ENCODE measurements at places on chromosomes 1 and 21.

- DNase-seq: peak; percentile 47
Measured at GRCh38 chr1:182789138-182790076, at the start of gene NPL. TSS of gene NPL (plus strand) at chr1:182789773. CDS start at chr1:182794372, 4,599 bp downstream.

GRCh38 chr1:230493264-230493663, 67.1 kb upstream of the PGBD5 start:
- DNase-seq: no peak

GRCh38 chr1:246008363-246008831, 498.7 kb downstream of the SMYD3 start:
- peak; percentile 54 for DNase-seq

DNA sequence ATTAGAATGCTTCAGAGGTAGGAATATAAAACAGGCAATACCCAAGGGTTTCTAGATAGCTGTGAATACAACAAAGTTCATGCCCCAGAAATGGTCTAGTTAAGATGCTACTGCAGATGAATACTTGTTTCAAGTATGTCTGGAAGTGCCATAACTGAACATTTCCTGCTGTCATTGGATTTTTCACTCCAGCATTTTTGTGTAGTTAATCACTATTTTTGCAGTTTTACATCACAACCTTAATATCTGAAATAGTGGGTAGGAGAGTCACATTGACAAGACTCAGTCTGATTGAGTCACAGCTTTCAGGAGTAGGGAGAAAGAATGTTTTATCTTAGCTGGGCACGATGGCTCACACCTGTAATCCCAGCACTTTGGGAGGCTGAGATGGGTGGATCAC, 126.4 kb upstream of the C1orf21 start:
- DNase-seq: no peak

DNA sequence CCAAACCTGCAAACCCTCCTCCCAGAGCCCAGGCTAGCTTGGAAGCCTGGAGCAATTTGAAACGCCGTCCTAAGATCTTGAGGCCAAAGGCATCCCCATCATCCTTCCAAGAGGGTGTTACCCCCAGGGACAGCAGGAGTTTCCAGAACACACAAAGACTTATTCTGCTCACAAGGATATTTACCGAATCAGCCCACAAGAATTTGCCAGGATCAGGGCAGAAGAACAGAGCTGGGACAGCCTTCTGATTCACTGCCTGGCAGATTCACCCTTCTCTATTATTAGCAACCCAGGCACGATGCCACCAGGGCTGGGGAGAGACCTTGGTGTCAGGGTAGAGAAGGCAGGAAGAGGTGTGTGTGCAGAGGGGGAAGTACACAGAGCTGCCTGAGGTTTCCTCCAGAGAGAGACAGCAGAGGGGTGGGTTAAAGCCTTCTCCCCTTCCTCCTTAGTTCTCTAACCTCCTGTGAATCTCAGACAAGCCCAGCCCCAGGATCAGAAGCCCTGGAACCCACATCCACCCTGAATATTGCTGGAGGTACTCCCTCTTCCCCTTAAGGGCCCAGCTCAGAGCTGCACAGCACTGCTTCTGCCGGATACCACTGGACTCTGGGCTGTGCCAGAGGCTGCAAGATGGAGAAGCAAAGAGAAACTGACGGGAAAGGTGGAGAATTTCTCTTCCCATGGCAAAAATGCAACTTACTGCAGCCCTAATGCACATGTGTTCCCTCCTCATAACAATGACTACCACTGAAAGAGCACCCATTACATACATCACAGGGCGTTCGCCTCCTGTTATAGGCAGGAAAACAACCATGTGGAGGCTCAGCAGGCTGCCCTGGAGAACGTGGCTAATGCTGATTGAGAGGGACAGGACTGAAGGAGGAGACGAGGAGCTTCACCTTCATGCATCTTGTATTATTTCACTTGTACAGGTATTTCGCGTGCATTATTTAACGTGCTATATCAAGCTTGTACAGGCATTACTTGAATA, 61.8 kb downstream of the ITPKB start:
- DNase-seq: no peak

GRCh38 chr1:102241431-102242338, 245.0 kb upstream of the OLFM3 start:
- DNase-seq: no peak

GRCh38 chr1:112672842-112673241, 1.6 kb upstream of the MOV10 start:
- DNase-seq: no peak

DNA sequence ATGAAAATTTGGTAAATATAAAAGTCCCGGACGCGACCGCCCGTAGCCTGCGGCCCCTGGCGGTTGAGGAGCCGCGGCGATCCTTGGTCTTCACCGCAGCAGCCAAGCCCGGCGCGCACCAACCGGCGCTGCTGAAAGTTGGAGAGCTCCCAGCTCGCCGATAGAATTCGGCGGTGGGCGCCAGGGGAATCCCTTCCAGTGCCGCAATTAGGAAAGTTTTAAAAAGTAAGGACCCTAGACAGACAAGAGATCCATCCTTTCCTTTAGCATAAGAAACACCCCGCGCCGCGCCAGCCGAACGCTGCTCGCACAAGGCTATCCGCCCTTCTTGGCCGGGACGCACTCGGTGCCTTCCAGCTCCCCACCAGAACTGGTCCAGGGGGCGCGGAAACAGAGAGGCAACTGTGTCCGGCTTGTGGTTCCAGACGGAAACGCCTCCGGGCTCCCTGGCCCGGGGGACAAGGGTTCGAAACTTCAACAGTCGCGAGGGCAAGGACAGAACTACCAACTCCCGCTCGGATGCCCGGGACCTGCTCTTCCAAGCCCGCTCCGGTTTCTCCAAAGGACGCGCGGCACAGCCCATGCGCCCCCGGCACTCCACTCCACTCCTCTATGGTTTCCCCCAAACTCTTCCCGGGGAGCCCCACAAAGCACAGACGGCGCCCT, 1.7 kb downstream of the FAM78B start:
- DNase-seq: no peak

DNA sequence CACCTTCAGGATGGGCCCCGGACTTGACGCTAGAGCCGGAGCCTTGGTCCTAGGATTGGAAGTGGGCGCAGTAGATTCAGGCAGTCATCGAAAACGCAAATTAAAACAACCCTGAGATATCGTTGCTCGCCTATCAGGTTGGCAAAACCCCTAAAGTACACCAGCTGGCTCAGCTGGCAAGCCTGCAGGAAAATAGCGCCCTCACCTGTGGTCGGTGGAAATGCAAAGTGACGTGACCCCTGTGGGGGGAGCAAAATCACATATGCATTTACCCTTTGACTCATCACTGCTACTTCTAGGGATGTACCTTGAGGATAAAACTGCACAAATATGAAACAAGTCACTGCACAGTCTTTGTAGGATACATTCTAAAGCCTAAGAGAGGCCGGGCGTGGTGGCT, 170.3 kb upstream of the TMEM51 start:
- DNase-seq: no peak

DNA sequence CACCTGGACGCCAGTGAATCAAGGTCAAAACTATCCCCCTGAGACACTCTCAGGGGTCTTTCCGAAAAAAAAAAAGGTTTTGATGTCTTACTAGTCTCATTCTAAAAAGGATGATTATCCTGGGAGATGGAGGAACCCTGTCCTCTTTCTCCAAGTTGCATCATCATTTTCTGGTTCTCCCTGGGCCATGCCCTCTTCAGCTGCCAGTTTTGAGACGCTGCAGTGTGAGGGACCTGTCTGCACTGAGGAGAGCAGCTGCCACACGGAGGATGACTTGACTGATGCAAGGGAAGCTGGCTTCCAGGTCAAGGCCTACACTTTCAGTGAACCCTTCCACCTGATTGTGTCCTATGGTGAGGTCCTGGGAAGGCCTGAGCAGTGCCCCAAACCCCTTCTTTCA, 3.5 kb downstream of the FCRLA start:
- no peak for DNase-seq

DNA sequence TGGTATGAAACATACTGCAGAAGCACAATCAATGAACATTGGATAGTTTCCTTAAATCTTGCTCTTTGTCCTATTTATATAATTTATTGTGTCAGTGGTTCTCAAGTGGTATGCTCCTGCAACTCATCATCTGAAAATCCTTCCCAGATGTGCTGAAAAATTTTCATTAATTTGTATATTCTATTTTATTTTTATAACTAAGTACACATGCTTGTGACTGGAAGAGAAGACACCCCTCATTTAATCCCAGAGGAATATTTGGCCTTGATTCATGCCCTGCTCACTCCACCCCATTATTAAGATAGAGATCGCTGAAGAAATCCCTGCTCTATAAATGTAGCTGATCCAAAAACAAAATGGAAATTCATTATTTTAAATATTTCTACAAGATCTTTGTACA, 870.5 kb upstream of the CXADR start:
- no peak for DNase-seq

DNA sequence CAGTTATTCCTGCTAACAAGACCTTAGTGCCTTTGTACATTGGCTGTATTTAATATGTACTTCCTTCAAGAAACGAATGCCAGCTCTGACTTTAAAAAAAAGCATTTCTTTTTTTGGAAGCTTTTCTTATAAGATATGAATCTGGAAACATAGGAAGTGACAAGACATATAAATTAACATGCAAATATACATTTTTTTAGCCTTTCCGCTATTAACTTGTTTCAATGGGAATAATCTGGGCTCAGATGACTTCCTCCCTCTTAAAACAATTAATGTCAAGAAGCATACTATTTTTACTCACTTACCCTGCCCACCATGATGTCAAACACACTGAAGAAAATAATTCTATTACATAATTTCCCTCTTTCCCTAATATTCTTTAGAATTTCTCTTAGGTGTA, 1.4 kb downstream of the DENND1B start:
- DNase-seq: no peak

- no peak for DNase-seq
Measured at GRCh38 chr1:201676197-201676596, 137.3 kb downstream of the NAV1 start.

- no peak for DNase-seq
Measured at GRCh38 chr1:96333522-96334235, 387.9 kb upstream of the PTBP2 start.

- no peak for DNase-seq
Measured at GRCh38 chr1:115982400-115982799, 6.1 kb downstream of the SLC22A15 start.

DNA sequence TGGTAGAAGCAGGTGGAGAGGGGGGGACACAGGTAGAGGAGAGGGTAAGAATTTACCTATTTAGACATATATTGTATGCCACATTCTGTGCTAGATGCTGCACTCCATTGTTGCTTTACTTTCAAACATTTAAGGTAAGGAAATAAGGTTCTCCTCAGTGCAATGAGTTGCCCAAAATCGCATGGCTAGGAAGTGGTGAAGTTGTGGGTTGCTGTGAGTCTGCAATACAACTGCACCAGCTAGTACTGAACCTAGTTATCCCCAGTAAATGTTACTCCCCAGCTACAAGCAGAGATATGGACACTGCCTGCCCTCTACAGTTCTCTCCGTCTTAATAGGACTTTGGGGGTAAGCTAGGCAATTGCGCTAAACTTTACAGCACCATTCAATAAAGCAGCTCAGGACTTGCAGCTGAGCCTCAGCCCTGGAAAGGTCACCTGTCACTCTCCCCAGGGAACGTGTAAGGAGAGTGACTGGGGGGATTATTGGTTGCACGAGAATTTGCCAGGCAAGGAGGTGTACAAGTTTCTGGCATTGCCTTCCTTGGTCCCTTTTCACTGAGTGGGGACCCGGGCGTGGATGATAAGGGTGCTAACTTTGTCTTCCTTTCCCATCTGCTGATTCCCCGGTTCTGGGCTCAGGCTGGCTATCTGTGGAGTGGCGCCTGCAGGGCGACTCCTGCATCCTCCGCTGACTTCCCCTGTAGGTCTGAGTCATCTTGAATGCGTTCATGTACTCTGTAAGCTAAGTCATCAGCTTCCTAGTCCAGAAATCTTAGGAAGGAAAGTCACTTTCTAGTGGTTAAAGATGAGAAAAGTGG, 71.3 kb upstream of the CNTN2 start:
- DNase-seq: no peak

- no peak for DNase-seq
Measured at GRCh38 chr21:39611551-39612190, 1.1 kb upstream of the B3GALT5 start.

DNA sequence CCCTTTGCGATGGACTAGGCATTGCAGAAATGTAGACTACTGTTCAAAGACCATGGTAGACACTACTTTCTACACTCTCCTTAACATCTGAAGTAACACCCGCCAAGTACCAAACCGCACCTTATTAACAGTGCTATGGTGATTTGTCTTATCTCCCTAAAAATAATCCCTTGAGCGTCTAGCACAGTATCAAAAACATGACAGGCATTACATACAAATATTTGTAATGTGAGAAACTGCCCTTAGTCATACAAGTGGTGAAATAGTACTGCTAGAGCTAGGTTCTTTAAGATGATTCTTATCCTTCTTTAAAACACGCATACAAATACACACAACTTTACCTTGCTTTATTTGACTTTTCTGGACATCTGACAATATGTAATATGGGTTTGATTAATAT, 27.2 kb downstream of the PUM1 start:
- DNase-seq: no peak

GRCh38 chr1:55337801-55338447, 122.8 kb upstream of the USP24 start:
- no peak for DNase-seq

DNA sequence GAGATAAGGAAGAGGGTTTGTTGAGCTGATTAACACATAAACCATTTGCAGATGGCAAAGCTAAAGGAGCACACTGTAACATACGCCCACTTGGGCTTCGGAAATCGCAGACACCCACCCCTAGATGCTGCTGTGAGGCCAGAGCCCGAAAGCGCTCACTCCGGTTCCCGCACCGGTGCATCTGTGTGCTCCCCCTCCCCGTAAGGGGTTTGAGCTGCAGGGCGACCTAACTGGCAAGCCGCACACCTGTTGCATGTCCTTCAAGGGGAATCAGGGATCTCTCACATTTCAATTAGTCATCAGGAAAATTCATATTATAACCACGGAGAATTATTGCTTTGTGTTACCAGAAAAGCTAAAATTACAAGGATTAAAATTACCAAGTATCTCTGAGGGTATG, 1.4 kb upstream of the CFH start:
- no peak for DNase-seq

- no peak for DNase-seq
Measured at GRCh38 chr1:102098536-102098935, 101.8 kb upstream of the OLFM3 start.

DNA sequence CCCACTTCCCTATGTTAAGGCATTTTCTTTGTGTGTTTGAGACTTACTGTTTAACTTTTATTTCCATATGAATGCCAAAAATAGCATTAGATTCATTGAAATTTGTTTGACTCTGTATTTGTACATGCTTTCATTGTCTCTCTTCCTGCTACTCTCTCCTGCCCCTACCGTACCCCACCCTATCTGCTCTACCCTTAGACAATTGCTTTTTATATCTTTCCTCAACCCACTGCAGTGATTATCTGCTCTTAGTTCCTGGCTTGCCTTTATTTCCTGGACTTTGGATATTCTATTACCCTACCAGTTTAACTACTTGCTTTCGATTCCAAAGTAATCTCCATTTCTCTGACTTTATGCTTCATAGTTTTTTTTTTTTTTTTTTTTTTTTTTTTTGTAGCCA, 10.5 kb downstream of the RAVER2 start:
- DNase-seq: no peak

GRCh38 chr1:99745684-99746083, 20.8 kb downstream of the FRRS1 start:
- DNase-seq: no peak

Measured in NCI-H2081 (cell line).